Aorta (tissue), 5 donors: ENCODE measurements at places on chromosomes 16 and 17. TPM values are rescaled to one million over a fixed set of nuclear protein-coding genes. Genes with fewer than 3 reads are reported as not detected.

DNA sequence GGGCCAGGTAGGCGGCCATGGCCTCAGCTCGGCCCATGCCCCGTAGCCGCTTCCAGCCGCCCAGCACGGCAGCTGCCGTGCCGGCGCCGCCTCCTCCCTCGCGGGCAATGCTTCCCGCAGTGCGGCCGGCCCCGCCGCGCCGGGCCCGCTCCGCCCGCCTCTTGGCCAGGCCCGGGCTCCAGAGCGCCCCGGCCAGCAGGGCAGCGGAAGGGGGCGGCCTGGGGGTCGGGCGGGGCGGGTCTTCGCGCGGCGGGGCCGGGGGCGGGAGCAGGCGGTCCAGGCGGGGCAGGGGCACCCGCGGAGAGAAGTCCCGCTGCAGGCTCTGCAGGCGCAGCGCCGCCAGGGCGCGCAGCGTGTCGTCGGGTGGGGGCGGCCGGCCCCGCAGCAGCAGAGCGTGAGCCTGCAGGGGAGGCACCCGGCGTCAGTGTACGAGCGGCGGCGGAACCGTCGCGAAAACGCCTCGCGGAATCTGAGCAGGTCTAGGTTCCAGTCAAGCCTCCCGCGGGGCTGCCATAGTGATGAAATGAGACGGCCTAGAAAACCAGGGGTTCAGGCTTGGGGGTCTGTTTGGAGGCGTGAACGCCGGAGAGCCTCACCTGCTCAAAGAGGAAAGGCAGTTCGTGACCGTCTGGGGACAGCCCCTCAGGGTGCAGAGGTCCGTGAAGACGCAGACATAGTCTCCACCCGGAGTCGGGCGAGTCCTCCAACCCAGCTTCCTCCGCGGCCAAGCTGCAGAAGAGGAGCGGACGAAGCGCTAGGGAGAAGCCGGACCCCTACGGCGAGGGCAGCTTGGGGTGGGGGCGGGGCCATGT is 6.6 kb downstream of the PLEKHH3 start:
- H3K27me3 ChIP-seq: no peaks in the 10 kb centered on the region
- H3K4me1 ChIP-seq: peaks cover 3% of the 10 kb centered on the region
- H3K27ac ChIP-seq: no peak overlapping the region
- DNase-seq: no peak
- no peak overlapping the region for H3K4me3 ChIP-seq

CCL4 gene
- total RNA-seq: 6.4 TPM

GRCh38 chr16:6204945-6205344 is 1107.3 kb upstream of the EEF2KMT start:
- no peak for DNase-seq
- no peak overlapping the region for H3K27ac ChIP-seq
- H3K4me3 ChIP-seq: no peak overlapping the region
- no peaks in the 10 kb centered on the region for H3K27me3 ChIP-seq
- H3K4me1 ChIP-seq: no peaks in the 10 kb centered on the region

KIAA0513 gene
- total RNA-seq: 17.7 TPM

- DNase-seq: peak; percentile 83
- H3K36me3 ChIP-seq: no peaks in the 10 kb centered on the region
- peaks cover 7% of the 10 kb centered on the region for H3K4me1 ChIP-seq
- no peaks in the 10 kb centered on the region for H3K27me3 ChIP-seq
Measured at GRCh38 chr17:20073055-20073979, 64.2 kb downstream of the SPECC1 start.

ARL5C gene
- not detected for total RNA-seq

- no peak overlapping the region for H3K4me3 ChIP-seq
- no peaks in the 10 kb centered on the region for H3K4me1 ChIP-seq
- DNase-seq: no peak
- H3K27me3 ChIP-seq: no peaks in the 10 kb centered on the region
- H3K27ac ChIP-seq: no peak overlapping the region
Measured at GRCh38 chr16:58814348-58814801, 80.3 kb upstream of the GOT2 start.

DNA sequence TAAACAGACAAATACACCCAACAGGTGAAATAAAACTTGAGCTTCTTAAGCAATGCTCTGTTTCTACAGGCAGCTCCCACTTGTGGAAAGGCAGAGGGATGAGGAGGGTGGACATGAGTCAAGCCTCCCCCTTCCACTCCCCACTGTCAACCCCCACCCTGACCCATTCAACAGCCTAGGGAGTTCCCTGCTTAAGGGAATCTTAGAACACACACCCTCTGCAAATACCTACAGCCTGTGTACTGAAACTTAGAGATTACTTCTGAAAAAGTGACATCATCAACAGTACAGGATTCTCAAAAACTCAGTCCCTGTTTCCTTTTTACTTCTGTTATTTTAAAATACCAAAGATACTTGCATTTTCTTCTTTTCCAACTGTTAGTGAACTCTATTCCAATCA is 345.4 kb downstream of the SOX9 start:
- no peaks in the 10 kb centered on the region for H3K4me1 ChIP-seq
- no peaks in the 10 kb centered on the region for H3K36me3 ChIP-seq
- H3K27me3 ChIP-seq: no peaks in the 10 kb centered on the region
- DNase-seq: no peak

GRCh38 chr17:80785477-80786178 is 206.0 kb upstream of the CHMP6 start:
- no peak overlapping the region for H3K4me3 ChIP-seq
- DNase-seq: no peak
- H3K36me3 ChIP-seq: no peaks in the 10 kb centered on the region
- H3K4me1 ChIP-seq: no peaks in the 10 kb centered on the region
- H3K27me3 ChIP-seq: no peaks in the 10 kb centered on the region
- no peak overlapping the region for H3K27ac ChIP-seq

GRCh38 chr17:32490101-32490482 is 3.3 kb downstream of the CDK5R1 start:
- no peak overlapping the region for H3K4me3 ChIP-seq
- no peak overlapping the region for H3K27ac ChIP-seq
- no peak for DNase-seq

GRCh38 chr17:19937522-19937921 is 40.1 kb downstream of the AKAP10 start:
- H3K36me3 ChIP-seq: peaks cover 2% of the 10 kb centered on the region
- H3K4me1 ChIP-seq: no peaks in the 10 kb centered on the region
- no peak overlapping the region for H3K27ac ChIP-seq
- no peak overlapping the region for H3K4me3 ChIP-seq

GRCh38 chr17:61395409-61395982 is 4.1 kb upstream of the TBX2 start:
- no peak overlapping the region for H3K4me3 ChIP-seq
- no peaks in the 10 kb centered on the region for H3K4me1 ChIP-seq
- H3K27me3 ChIP-seq: no peaks in the 10 kb centered on the region

PRDM7 gene
- total RNA-seq: not detected

DNA sequence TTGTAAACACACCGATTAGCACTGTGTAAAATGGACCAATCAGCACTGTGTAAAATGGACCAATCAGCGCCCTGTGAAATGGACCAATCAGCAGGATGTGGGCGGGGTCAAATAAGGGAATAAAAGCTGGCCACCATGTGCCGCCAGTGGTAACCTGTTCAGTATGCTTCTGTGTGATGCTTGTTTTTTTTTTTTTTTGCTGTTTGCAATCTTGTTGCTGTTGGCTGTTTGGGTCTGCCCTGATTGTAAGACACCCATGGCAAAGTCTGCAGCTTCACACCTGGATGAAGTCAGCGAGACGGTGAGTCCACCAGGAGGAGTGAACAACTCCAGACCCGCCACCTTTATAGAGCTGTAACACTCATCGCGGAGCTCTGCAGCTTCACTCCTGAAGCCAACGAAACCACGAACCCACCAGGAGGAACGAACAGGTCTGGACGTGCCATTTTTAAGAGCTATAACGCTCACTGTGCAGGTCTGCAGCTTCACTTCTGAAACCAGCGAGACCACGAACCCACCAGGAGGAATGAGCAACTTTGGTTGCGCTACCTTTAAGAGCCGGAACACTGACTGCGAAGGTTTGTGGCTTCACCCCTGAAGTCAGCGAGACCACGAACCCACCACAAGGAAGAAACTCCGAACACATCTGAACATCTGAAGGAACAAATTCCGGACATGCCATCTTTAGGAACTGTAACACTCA is 85.0 kb upstream of the MED9 start:
- H3K36me3 ChIP-seq: no peaks in the 10 kb centered on the region
- H3K27ac ChIP-seq: no peak overlapping the region
- no peak overlapping the region for H3K4me3 ChIP-seq
- no peaks in the 10 kb centered on the region for H3K27me3 ChIP-seq
- no peaks in the 10 kb centered on the region for H3K4me1 ChIP-seq
- DNase-seq: peak; percentile 20

GRCh38 chr16:25390761-25391160 is 133.1 kb upstream of the ZKSCAN2 start:
- no peak overlapping the region for H3K4me3 ChIP-seq
- no peak overlapping the region for H3K27ac ChIP-seq
- DNase-seq: no peak
- no peaks in the 10 kb centered on the region for H3K4me1 ChIP-seq
- no peaks in the 10 kb centered on the region for H3K36me3 ChIP-seq
- no peaks in the 10 kb centered on the region for H3K27me3 ChIP-seq

DNA sequence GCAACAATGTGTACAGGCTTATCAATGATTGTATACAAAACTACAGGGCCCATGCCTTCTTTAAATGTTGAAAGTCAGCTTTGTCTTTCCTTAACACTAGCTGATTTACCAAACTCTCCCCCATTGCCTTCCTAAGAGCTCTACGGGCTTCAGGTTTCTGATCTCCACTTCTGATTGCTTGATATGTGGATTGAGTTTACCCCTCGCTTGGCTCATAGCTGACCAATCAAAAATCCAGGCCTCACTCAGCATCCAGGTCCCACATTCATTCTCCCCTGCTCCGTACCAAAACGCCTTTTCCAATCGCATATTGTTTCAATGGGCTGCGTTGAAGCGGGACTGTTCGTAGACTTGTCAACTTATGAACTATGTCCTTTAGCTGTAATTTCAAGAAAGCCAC is 195.1 kb upstream of the TOX3 start:
- no peaks in the 10 kb centered on the region for H3K27me3 ChIP-seq
- H3K4me1 ChIP-seq: no peaks in the 10 kb centered on the region
- no peaks in the 10 kb centered on the region for H3K36me3 ChIP-seq
- no peak for DNase-seq
- H3K4me3 ChIP-seq: no peak overlapping the region
- H3K27ac ChIP-seq: no peak overlapping the region

DNA sequence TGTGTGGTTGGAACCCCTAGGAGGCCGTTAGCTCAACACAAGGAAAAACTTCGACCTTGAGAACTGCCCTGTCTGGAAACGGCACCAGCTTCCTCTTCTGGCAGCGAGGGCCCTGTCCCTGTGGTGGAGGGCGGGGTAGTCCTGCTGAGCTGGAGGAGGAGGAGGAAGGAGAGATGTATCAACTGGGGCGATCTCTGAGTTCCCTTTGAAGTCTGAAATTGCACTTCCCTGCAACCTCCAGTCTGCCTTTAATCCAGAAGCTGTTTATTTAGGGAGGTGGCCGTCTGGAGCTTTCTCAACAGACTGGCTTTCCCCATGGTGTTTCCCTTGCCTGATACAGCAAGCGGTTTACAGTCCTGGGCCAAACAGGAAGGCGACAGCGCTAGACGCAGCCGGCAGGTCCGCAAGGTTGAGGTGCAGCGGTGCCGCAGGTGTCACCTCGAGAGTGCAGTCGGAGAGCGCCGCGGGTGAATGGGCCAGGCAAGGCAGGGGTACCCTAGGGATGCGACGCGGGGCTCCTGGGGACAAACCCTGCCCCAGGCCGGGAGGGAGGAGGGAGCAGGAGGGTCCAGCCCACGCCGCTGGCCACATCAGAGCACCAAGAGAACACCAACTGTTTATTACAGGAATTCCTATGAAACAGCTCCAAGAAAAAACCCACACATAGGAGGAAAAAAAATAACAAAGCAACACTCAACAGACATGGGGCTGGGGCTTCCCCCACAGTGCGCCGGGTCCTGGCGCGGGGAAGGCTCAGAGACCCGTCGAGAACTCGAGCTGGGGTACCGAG is 11.4 kb upstream of the MRPS23 start:
- no peaks in the 10 kb centered on the region for H3K4me1 ChIP-seq
- peak; percentile 81 for DNase-seq
- peak overlapping the region; percentile 39 for H3K4me3 ChIP-seq
- H3K36me3 ChIP-seq: no peaks in the 10 kb centered on the region
- H3K27me3 ChIP-seq: no peaks in the 10 kb centered on the region
- H3K27ac ChIP-seq: peak overlapping the region; percentile 54

GRCh38 chr17:68579194-68579927 is 21.8 kb downstream of the FAM20A start:
- H3K4me1 ChIP-seq: no peaks in the 10 kb centered on the region
- no peaks in the 10 kb centered on the region for H3K36me3 ChIP-seq
- no peak overlapping the region for H3K4me3 ChIP-seq
- H3K27ac ChIP-seq: no peak overlapping the region
- no peak for DNase-seq

GRCh38 chr17:66506641-66507040 is 204.2 kb downstream of the PRKCA start:
- no peak overlapping the region for H3K27ac ChIP-seq
- H3K27me3 ChIP-seq: no peaks in the 10 kb centered on the region
- no peak for DNase-seq
- H3K4me1 ChIP-seq: peaks cover 6% of the 10 kb centered on the region

- H3K4me3 ChIP-seq: no peak overlapping the region
- H3K4me1 ChIP-seq: no peaks in the 10 kb centered on the region
- H3K27me3 ChIP-seq: no peaks in the 10 kb centered on the region
- DNase-seq: no peak
Measured at GRCh38 chr17:82856361-82856760, 16.5 kb upstream of the ZNF750 start.

- H3K4me3 ChIP-seq: no peak overlapping the region
- peak; percentile 87 for DNase-seq
- no peaks in the 10 kb centered on the region for H3K36me3 ChIP-seq
Measured at GRCh38 chr16:48535831-48536613, 74.0 kb downstream of the N4BP1 start.

ELMO3 gene
- 0.97 TPM for total RNA-seq

- no peak overlapping the region for H3K4me3 ChIP-seq
- no peaks in the 10 kb centered on the region for H3K36me3 ChIP-seq
- DNase-seq: peak; percentile 49
- no peaks in the 10 kb centered on the region for H3K27me3 ChIP-seq
- no peak overlapping the region for H3K27ac ChIP-seq
Measured at GRCh38 chr16:29744541-29745101, 1.2 kb downstream of the C16orf54 start.

SPECC1 gene
- 68.8 TPM for total RNA-seq
